Thoracic aorta (tissue), 2 donors: ENCODE measurements at places on chromosomes 1 and 21. TPM values are rescaled to one million over a fixed set of nuclear protein-coding genes. Genes with fewer than 3 reads are reported as not detected.

GRCh38 chr1:42847721-42848460 is 1.5 kb downstream of the ZNF691 start:
- no peak overlapping the region for H3K4me3 ChIP-seq
- no peak for DNase-seq
- H3K36me3 ChIP-seq: peaks cover 17% of the 10 kb centered on the region
- no peaks in the 10 kb centered on the region for H3K27me3 ChIP-seq

GRCh38 chr1:8607906-8608305 is 209.5 kb downstream of the RERE start:
- no peak for DNase-seq
- no peak overlapping the region for H3K27ac ChIP-seq
- no peak overlapping the region for H3K4me3 ChIP-seq
- no peaks in the 10 kb centered on the region for H3K36me3 ChIP-seq
- peaks cover 9% of the 10 kb centered on the region for H3K4me1 ChIP-seq
- H3K27me3 ChIP-seq: no peaks in the 10 kb centered on the region

- H3K36me3 ChIP-seq: no peaks in the 10 kb centered on the region
- H3K4me3 ChIP-seq: no peak overlapping the region
- no peak for DNase-seq
- no peak overlapping the region for H3K27ac ChIP-seq
These were observed 166.9 kb upstream of the SYT6 start for GRCh38 chr1:114320586-114320985.

DNA sequence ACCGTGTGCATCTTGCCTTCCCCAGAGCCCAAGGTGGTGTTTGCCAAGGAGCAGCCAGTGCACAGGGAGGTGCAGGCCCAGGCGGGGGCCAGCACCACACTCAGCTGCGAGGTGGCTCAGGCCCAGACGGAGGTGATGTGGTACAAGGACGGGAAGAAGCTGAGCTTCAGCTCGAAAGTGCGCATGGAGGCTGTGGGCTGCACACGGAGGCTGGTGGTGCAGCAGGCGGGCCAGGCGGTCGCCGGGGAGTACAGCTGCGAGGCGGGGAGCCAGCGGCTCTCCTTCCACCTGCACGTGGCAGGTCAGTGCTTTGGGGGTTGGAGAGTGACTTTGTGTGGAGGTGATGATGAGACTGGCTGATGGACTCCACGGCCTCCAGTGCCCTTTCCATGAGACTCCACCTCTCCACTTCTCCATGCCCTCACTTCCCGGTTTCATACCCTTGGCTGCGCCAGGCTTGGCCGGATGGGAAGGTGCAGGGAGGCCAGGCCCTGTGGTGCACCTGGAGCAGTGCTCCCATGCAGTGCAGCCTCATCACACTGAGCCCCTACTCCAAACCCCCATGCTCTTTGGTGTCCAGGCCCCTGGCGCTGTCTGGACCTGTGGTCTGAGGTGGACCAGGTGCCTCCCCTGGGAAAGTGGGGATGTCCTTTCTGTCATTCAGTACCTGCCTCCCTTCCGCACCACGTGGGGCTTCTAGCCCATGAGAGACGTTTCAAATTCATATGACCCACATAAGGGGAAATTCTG is 49.0 kb downstream of the OBSCN start:
- H3K4me3 ChIP-seq: no peak overlapping the region
- H3K4me1 ChIP-seq: no peaks in the 10 kb centered on the region
- H3K36me3 ChIP-seq: no peaks in the 10 kb centered on the region

Gene PLA2G4A
- total RNA-seq: 5.2 TPM

- H3K4me3 ChIP-seq: peak within 1 kb of the TSS; percentile 54
- H3K36me3 ChIP-seq: no peaks in the 10 kb centered on the region
- peaks cover 6% of the 10 kb centered on the region for H3K4me1 ChIP-seq
- H3K27me3 ChIP-seq: no peaks in the 10 kb centered on the region
- H3K27ac ChIP-seq: no peak within 1 kb of the TSS
- DNase-seq: no peak
These were observed at the start of gene KCNK2 for GRCh38 chr1:215082532-215083382. TSS of gene KCNK2 (plus strand) at chr1:215082737. CDS start at chr1:215083386, 649 bp downstream.

DNA sequence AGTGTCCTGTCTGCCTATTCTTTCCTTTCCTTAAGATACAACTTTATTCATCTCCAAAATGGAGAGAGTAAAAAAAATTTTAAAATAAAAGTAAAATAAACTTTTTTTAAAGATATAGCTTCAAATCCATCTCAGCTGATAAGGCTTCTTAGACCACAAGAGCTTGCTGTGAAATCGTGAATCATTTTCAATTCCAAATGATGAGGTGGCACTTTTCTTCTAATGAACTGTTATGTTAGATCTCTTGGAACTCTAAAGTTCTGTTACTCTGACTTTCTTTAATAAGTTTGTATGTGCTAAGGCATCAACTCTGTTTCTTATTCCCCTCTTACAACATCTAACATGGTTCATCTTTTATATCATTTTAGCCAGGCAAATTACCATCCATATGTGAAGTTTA is 4.5 kb downstream of the SH3GLB1 start:
- H3K27ac ChIP-seq: no peak overlapping the region
- H3K27me3 ChIP-seq: no peaks in the 10 kb centered on the region
- no peak overlapping the region for H3K4me3 ChIP-seq

DNA sequence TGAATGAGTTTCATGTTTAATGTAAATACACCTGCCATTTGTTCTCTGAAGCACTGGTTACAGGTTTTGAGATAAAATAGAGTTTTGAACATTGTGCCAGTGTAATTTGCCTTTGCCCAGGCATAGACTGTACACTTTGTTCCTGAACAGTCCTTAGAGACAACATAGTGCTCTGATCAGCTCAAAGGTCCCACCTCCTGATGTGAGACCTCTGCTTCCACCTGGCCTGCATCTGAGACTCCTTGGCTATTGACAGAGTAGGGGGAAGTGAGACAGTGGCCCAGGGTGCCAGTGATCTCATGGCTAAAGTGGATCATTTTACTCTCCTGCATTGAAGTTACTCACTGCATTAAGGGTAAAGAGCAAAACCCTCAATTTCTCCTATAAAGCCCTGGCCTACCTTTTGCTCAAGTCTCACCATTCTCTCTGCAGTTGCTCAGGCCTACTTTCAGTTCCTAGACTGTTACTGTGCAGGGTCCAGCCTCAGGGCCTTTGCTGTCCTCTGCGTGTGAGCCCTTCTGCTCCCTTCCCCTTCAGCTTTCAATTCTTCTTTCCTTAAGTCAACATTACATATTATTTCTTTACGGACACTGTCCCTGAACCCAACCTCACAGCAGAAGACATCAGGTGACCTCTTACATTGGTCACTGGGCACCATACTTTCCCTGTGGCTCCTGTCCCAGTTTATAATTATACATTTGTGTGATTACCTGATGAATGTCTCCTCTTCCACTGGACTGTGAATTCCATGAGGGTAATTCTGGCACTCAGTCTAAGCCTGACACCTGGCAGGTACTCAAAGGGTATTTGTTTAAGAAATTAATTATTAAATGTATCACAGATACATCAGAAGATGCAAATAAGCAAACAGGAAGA is 142.9 kb downstream of the ROR1 start:
- no peaks in the 10 kb centered on the region for H3K27me3 ChIP-seq
- peaks cover 14% of the 10 kb centered on the region for H3K4me1 ChIP-seq
- H3K36me3 ChIP-seq: no peaks in the 10 kb centered on the region
- no peak overlapping the region for H3K27ac ChIP-seq

GRCh38 chr21:34522284-34522683 is 10.3 kb upstream of the KCNE1 start:
- H3K36me3 ChIP-seq: peaks cover 14% of the 10 kb centered on the region
- no peak for DNase-seq
- H3K27ac ChIP-seq: no peak overlapping the region
- no peak overlapping the region for H3K4me3 ChIP-seq
- peaks cover 74% of the 10 kb centered on the region for H3K4me1 ChIP-seq
- no peaks in the 10 kb centered on the region for H3K27me3 ChIP-seq

GRCh38 chr1:246364415-246364941 is 142.6 kb downstream of the SMYD3 start:
- H3K4me1 ChIP-seq: no peaks in the 10 kb centered on the region
- no peak for DNase-seq
- H3K36me3 ChIP-seq: no peaks in the 10 kb centered on the region
- H3K27ac ChIP-seq: no peak overlapping the region

Gene PARS2
- 3.1 TPM for total RNA-seq

Gene FNDC10
- 2.7 TPM for total RNA-seq

- no peak overlapping the region for H3K27ac ChIP-seq
- H3K4me1 ChIP-seq: no peaks in the 10 kb centered on the region
- H3K36me3 ChIP-seq: no peaks in the 10 kb centered on the region
These were observed 37.8 kb downstream of the LPAR3 start for GRCh38 chr1:84855168-84855567.

DNA sequence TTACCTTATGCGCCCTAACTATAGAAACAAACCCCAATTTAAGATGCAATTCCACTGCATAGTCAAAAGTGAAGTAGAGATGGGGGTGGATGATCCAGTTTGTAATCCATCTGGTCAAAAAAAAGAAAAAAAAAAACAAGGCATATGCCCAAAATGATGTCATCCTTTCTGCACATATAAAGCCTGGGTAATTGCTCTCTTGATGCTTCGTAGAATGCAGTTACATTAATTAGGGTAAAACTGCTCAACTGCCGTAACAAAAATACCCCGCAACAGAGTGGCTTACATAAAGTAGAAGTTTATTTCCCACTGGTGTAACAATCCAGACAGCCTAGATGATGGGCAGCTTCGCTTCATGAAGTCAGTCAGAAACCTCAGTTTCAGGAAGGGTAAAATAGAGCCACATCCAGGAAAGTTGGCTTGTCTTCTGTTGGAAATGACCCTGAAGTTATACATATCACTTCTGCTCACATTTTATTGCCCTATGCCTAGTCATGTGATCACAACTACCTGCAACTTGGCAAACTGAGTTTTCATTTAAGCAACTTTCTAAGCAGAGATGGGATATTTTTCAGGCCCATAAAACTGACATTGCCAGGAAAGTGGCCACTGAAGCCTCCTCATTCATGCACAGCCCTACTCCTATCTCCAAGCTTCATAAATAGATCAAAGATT is 221.7 kb downstream of the C1orf94 start:
- H3K36me3 ChIP-seq: no peaks in the 10 kb centered on the region
- H3K27me3 ChIP-seq: no peaks in the 10 kb centered on the region
- no peak overlapping the region for H3K27ac ChIP-seq
- H3K4me1 ChIP-seq: no peaks in the 10 kb centered on the region

Gene FAM177B
- total RNA-seq: not detected
